ENCODE measurements at places on chromosomes 3 and 15. TPM values are rescaled to one million over a fixed set of nuclear protein-coding genes. Genes with fewer than 3 reads are reported as not detected.
A peak's percentile ranks its signal among the peaks of the same experiment; 100 is the strongest.

The LMAN1L gene
- not detected for total RNA-seq

GRCh38 chr15:97030251-97030650 is 699.8 kb downstream of the NR2F2 start:
- no peaks in the 10 kb centered on the region for H3K4me1 ChIP-seq
- H3K27me3 ChIP-seq: no peaks in the 10 kb centered on the region
- H3K4me3 ChIP-seq: no peak overlapping the region
- no peak for DNase-seq

GRCh38 chr15:60372756-60373155 is 25.0 kb downstream of the ANXA2 start:
- H3K36me3 ChIP-seq: peaks cover 74% of the 10 kb centered on the region
- DNase-seq: no peak

DNA sequence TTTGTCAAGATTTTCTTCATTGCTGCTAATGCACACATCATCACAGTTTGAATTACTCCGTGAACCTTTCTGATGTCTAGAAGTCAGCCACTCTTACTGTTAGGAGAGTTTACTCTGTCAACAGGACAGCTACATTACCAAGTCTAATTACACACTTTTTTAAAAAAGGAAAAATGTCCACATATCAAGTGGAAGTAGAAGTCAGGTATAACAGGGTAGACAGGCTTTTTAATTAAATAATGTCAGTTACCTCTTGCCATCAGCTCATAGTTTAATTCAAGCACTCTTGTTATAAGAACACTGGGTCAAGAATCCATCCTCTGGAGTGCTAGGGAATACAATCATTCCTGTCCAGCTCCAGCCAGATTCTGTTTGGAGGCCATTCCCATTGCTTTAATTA is 232.8 kb downstream of the TAFA4 start:
- no peaks in the 10 kb centered on the region for H3K36me3 ChIP-seq
- no peaks in the 10 kb centered on the region for H3K4me1 ChIP-seq
- no peaks in the 10 kb centered on the region for H3K27me3 ChIP-seq
- no peak overlapping the region for H3K27ac ChIP-seq

GRCh38 chr3:60080648-60081047 is 1030.8 kb upstream of the CFAP20DC start:
- no peak overlapping the region for H3K4me3 ChIP-seq
- peaks cover 5% of the 10 kb centered on the region for H3K4me1 ChIP-seq
- no peaks in the 10 kb centered on the region for H3K27me3 ChIP-seq
- H3K36me3 ChIP-seq: no peaks in the 10 kb centered on the region
- H3K27ac ChIP-seq: no peak overlapping the region
- no peak for DNase-seq

The CPLX3 gene
- 57.8 TPM for total RNA-seq

- no peaks in the 10 kb centered on the region for H3K27me3 ChIP-seq
- no peak overlapping the region for H3K27ac ChIP-seq
- H3K4me3 ChIP-seq: no peak overlapping the region
- no peak for DNase-seq
Measured at GRCh38 chr3:178270838-178271237, 265.4 kb upstream of the KCNMB2 start.

- no peaks in the 10 kb centered on the region for H3K27me3 ChIP-seq
- DNase-seq: peak; percentile 56
- H3K27ac ChIP-seq: no peak overlapping the region
- no peaks in the 10 kb centered on the region for H3K36me3 ChIP-seq
- H3K4me1 ChIP-seq: peaks cover 7% of the 10 kb centered on the region
- no peak overlapping the region for H3K4me3 ChIP-seq
Measured at GRCh38 chr3:40580494-40581091, 55.8 kb downstream of the ZNF621 start.

The FBN1 gene
- total RNA-seq: 53.0 TPM

The XCR1 gene
- not detected for total RNA-seq

GRCh38 chr3:107218864-107219269 is 158.4 kb upstream of the CCDC54 start:
- H3K4me1 ChIP-seq: no peaks in the 10 kb centered on the region
- no peak for DNase-seq
- no peak overlapping the region for H3K4me3 ChIP-seq
- no peaks in the 10 kb centered on the region for H3K36me3 ChIP-seq

The FNDC3B gene
- total RNA-seq: 62.5 TPM

The SRPRB gene
- 6.7 TPM for total RNA-seq

DNA sequence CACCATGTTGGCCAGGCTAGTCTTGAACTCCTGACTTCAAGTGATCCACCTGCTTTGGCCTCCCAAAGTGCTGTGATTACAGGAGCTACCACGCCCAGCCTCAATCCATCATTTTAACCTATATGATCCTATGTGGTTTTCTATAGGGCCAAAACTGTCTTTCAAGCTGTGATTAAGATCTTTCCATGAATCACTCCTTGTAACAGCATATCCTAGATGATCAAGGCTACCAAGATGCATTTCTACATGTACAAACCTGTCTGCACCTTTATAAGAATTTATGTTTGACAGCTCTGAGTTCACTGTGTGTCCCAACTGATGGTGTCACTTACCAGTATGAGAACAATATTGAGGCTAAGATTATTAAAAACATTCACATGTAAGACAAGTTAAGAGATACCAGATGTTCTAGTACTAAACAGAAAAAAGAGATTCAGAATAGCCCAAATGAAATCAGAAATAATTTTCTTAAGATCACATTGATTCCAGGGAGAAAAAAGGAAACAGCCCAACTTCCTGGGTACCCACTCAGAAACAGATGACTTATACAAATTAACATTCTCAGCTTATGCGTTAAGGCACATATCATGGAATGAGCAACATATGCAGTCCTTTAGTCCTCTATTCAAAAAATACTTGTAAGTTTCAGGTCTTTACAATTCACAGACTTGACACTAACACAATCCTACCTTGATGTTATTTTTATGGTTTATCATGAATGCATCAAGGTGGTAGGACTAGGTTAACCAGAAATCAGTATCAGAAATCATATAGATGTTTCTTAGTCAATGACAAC is 24.8 kb upstream of the PPIB start:
- no peaks in the 10 kb centered on the region for H3K4me1 ChIP-seq
- no peak overlapping the region for H3K4me3 ChIP-seq
- H3K27ac ChIP-seq: no peak overlapping the region
- H3K36me3 ChIP-seq: peaks cover 48% of the 10 kb centered on the region

The CHL1 gene
- total RNA-seq: 11.2 TPM

- H3K4me3 ChIP-seq: no peak overlapping the region
- no peak for DNase-seq
- H3K4me1 ChIP-seq: peaks cover 67% of the 10 kb centered on the region
- H3K36me3 ChIP-seq: no peaks in the 10 kb centered on the region
Measured at GRCh38 chr3:24450160-24450907, 44.3 kb downstream of the THRB start.

The AP3B2 gene
- total RNA-seq: 8.0 TPM

The RASGRP1 gene
- 0.29 TPM for total RNA-seq

The PLA1A gene
- not detected for total RNA-seq

- H3K27me3 ChIP-seq: no peaks in the 10 kb centered on the region
- no peak overlapping the region for H3K27ac ChIP-seq
- no peaks in the 10 kb centered on the region for H3K36me3 ChIP-seq
- no peak for DNase-seq
- H3K4me3 ChIP-seq: no peak overlapping the region
Measured at GRCh38 chr3:112319516-112320276, 13.3 kb upstream of the CD200 start.

DNA sequence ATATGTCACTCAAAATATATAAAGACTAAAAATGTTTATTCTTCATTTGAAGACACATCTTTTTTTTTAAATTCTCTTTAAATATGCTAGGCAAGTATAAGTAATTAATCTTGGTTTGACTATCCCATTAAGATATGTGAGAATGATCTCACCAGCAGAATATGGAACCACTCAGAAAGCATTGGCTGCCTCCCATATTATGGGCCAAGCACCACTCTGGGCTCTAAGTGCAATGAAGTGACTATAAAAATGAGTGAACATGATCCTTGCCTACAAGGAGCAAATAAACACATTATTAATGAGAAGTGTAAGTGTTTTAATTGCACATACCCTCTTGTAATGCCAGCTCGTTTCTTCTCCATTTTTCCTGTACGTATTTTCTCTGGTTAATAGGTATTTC is 328.5 kb downstream of the NAALADL2 start:
- H3K4me1 ChIP-seq: no peaks in the 10 kb centered on the region
- no peaks in the 10 kb centered on the region for H3K36me3 ChIP-seq
- no peaks in the 10 kb centered on the region for H3K27me3 ChIP-seq

DNA sequence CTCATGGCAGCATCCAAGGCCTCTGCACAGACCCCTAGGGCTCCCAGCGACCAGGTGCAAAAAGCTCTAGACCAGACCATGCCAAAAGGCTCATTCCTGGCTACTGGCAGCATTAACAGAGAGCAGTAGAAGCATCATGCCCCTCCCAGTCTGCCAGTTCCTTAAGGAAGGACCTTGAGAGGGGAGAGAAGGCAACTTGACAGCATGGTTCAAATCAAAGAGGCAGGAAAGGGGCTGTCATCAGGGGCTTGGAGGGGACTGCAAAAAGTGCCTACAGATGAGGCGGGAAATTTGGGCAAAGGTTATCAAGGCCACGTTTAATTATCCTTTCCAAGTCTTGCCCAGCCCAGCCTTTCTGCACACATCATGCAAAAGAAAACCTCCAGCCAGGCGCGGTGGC is 64.7 kb downstream of the SSUH2 start:
- no peaks in the 10 kb centered on the region for H3K36me3 ChIP-seq
- H3K4me3 ChIP-seq: no peak overlapping the region
- H3K27me3 ChIP-seq: no peaks in the 10 kb centered on the region
- H3K27ac ChIP-seq: no peak overlapping the region
- no peaks in the 10 kb centered on the region for H3K4me1 ChIP-seq
- no peak for DNase-seq

The SLC9C1 gene
- total RNA-seq: not detected

The ZIC4 gene
- not detected for total RNA-seq

The CLDN18 gene
- total RNA-seq: 1,096 TPM

The TMEM45A gene
- total RNA-seq: 20.2 TPM

DNA sequence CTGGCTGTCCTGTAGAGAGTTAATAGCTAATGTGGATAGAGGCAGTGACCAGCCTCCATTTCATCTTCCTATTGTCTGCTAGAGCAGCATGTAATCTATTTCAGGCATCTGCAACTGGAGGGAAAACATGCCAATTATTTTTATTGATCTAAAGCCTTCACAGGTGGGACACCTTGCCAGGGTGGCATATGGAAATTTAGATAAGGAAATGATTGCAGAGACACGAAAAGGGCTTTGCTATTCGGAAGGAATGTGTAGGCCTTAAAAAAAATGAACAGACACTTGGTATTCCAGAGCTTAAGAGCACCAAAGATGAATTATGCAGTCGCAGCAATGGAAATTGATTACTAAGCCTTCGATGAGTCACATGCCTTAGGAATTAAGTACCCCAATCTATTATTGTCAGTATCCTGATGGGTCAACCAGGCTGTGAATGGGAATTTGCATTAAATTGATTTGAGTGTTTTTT is 454.7 kb downstream of the SQOR start:
- no peaks in the 10 kb centered on the region for H3K4me1 ChIP-seq
- no peak overlapping the region for H3K4me3 ChIP-seq
- H3K27me3 ChIP-seq: no peaks in the 10 kb centered on the region
- H3K27ac ChIP-seq: no peak overlapping the region

The SH2D7 gene
- total RNA-seq: not detected

The IL20RB gene
- total RNA-seq: not detected

- no peak overlapping the region for H3K27ac ChIP-seq
- no peaks in the 10 kb centered on the region for H3K4me1 ChIP-seq
- H3K36me3 ChIP-seq: peaks cover 99% of the 10 kb centered on the region
- DNase-seq: no peak
Measured at GRCh38 chr15:90471126-90471525, 58.6 kb upstream of the CRTC3 start.

The CCR3 gene
- 7.1 TPM for total RNA-seq

- no peaks in the 10 kb centered on the region for H3K27me3 ChIP-seq
- no peaks in the 10 kb centered on the region for H3K36me3 ChIP-seq
- H3K27ac ChIP-seq: no peak overlapping the region
- DNase-seq: no peak
Measured at GRCh38 chr3:115648559-115648958, 25.2 kb downstream of the GAP43 start.

- DNase-seq: peak; percentile 87
- no peaks in the 10 kb centered on the region for H3K36me3 ChIP-seq
- peaks cover 17% of the 10 kb centered on the region for H3K4me1 ChIP-seq
- no peak overlapping the region for H3K4me3 ChIP-seq
- H3K27ac ChIP-seq: no peak overlapping the region
Measured at GRCh38 chr15:100759106-100759505, 120.5 kb upstream of the ALDH1A3 start.

- H3K27ac ChIP-seq: no peak overlapping the region
- no peak overlapping the region for H3K4me3 ChIP-seq
- no peaks in the 10 kb centered on the region for H3K27me3 ChIP-seq
- no peaks in the 10 kb centered on the region for H3K4me1 ChIP-seq
- DNase-seq: no peak
Measured at GRCh38 chr3:135516143-135516542, 449.4 kb upstream of the PPP2R3A start.

GRCh38 chr3:79027593-79027992 is 740.2 kb downstream of the ROBO1 start:
- H3K36me3 ChIP-seq: no peaks in the 10 kb centered on the region
- no peak for DNase-seq
- H3K4me3 ChIP-seq: no peak overlapping the region

The CCPG1 gene
- total RNA-seq: 60.8 TPM

The THOC7 gene
- total RNA-seq: 27.8 TPM

- H3K4me3 ChIP-seq: no peak overlapping the region
- H3K36me3 ChIP-seq: no peaks in the 10 kb centered on the region
- DNase-seq: peak; percentile 62
- no peak overlapping the region for H3K27ac ChIP-seq
- H3K4me1 ChIP-seq: no peaks in the 10 kb centered on the region
- H3K27me3 ChIP-seq: no peaks in the 10 kb centered on the region
Measured at GRCh38 chr3:187064210-187065115, 74.8 kb downstream of the RPL39L start.

GRCh38 chr3:7275396-7275795 is 414.5 kb downstream of the GRM7 start:
- no peak for DNase-seq
- no peaks in the 10 kb centered on the region for H3K36me3 ChIP-seq
- no peaks in the 10 kb centered on the region for H3K4me1 ChIP-seq
- no peak overlapping the region for H3K4me3 ChIP-seq
- no peaks in the 10 kb centered on the region for H3K27me3 ChIP-seq

All from stomach (tissue), 19 donors.